ENCODE measurements at places on chromosomes 13 and 19.

GRCh38 chr19:38190061-38190460, 34.0 kb downstream of the DPF1 start:
- no peak for DNase-seq

DNA sequence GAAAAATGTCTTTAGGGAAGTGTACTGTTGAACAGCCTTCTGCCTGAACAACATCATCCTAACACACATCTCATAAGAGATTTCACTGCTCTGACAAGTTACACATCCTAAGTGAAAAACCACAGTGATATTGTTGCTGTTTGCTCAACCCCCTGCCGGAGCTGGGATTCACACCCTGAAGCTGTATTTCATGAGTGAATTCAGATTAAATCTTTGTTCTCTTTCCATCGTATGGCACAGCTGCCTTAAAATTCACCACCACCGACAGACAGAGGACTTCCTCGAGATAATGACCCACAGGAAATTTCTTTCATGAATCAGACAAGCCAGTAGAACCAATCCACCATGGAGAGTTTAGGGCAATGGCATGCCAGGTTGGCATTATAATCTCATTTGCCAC, 280.8 kb downstream of the DCT start:
- DNase-seq: no peak

DNA sequence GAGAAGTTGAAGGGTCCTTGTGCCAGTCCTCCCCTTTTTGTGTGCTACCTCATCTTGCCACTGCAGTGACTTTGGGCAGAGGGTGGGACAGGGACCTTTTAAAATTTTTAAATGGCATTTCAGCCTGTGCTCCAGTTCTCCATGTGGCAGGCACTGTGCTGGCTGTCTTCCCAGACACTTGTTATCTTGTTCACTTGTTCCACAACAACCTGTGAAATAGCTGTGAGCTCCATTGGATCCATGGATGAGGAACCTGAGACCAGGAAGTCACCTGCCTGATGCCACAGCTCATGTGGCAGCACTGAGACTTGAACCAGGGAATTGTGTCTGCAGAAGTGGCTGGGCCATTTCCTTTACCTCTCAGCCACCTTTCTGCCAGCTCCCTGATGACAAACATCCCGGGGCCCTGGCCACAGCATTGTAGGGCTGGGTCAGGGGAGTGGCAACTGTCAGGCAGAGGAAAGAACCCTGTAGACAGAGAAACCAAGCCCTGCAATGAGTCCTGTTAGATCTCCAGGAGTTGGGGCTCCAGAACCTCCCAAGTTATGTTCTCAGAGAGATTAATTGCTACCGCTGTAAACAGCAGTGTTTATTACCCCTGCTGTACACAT, 6.4 kb downstream of the EGLN2 start:
- no peak for DNase-seq

- DNase-seq: no peak
These were observed 70.2 kb downstream of the DIAPH3 start for GRCh38 chr13:60093425-60094019.

- DNase-seq: no peak
These were observed 225.5 kb upstream of the IPO5 start for GRCh38 chr13:97727991-97728390.
